ENCODE measurements at places on chromosomes 1 and 21.

DNA sequence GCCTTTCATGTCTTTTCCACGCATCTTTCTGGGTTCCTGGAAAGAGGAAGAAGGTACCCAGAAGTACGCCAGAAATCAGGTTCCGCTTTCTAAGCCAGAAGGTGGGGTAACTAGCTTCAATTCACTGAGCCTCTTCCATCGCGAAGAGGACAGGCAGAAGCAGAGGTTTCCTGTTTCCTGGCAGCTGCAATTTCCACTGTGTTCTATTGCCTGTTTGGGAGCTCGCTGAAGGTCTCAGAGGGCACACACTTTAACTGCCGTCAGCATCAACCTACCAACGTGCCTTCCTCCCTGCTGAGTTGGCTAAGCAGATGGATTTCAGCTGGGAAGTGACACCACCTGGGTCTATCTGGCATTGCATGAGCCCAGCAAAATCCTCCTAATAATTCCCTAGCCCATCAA is 10.0 kb downstream of the NCF2 start:
- peak; percentile 37 for DNase-seq

GRCh38 chr1:53511323-53511932 is 52.2 kb downstream of the DMRTB1 start:
- DNase-seq, result no peak

GRCh38 chr1:160154790-160155189 is 3.4 kb downstream of the ATP1A4 start:
- DNase-seq, result no peak

- DNase-seq, result no peak
Observed at GRCh38 chr1:163668472-163668871, 346.7 kb downstream of the NUF2 start.

DNA sequence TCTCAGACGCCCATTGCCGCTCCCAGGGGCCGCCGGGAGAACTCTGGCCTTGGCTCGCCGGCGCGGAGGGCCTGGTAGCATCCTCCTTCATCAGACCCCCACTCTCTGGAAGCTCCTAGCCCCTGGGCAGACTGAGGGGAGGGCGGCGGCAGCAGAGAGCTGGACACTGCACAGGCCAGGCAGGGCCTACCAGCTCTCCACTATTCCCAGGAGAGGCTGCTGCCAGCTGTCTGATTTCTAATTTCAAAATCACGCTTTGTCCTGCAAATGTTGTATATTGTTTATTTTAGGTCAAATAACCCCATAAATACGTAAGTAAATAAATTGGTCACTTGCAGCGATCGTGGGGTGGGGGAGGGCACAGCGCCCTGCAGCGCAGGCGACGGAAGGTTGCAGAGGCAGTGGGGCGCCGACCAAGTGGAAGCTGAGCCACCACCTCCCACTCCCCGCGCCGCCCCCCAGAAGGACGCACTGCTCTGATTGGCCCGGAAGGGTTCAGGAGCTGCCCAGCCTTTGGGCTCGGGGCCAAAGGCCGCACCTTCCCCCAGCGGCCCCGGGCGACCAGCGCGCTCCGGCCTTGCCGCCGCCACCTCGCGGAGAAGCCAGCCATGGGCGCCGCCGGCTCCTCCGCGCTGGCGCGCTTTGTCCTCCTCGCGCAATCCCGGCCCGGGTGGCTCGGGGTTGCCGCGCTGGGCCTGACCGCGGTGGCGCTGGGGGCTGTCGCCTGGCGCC is at the start of gene MTARC1:
TSS of gene MTARC1 (plus strand) at position 577 of the 732 bp plus-strand sequence. CDS start at position 609, 32 bp downstream.
- DNase-seq, result no peak

- peak; percentile 98 for DNase-seq
Observed at GRCh38 chr1:45490626-45491486, at the start of gene TESK2. TSS of gene TESK2 (minus strand) at chr1:45491163. CDS start at chr1:45457785, 33,378 bp downstream.

GRCh38 chr1:103197216-103197615 is 88.9 kb upstream of the COL11A1 start:
- DNase-seq, result no peak

GRCh38 chr21:43602266-43603232 is 56.7 kb downstream of the HSF2BP start:
- DNase-seq, result no peak

DNA sequence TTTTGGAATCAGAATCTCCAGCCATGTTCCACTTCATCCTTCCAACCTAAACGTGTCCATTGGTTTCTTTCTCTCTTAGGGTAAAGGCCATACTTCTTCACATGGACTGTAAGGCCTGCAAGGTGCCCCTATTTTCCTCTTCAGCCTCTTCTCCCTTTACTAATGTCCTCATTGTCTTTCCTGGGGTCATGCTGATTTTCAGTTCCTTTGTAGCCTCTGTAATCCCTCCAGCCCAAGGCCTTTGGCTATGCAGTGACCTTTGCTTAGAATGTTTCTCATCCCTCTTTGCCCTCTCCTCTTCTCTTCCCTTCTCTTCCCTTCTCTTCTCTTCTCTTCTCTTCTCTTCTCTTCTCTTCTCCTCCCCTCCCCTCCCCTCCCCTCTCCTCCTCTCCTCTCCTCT is 112.5 kb downstream of the SPATA46 start:
- no peak for DNase-seq

DNA sequence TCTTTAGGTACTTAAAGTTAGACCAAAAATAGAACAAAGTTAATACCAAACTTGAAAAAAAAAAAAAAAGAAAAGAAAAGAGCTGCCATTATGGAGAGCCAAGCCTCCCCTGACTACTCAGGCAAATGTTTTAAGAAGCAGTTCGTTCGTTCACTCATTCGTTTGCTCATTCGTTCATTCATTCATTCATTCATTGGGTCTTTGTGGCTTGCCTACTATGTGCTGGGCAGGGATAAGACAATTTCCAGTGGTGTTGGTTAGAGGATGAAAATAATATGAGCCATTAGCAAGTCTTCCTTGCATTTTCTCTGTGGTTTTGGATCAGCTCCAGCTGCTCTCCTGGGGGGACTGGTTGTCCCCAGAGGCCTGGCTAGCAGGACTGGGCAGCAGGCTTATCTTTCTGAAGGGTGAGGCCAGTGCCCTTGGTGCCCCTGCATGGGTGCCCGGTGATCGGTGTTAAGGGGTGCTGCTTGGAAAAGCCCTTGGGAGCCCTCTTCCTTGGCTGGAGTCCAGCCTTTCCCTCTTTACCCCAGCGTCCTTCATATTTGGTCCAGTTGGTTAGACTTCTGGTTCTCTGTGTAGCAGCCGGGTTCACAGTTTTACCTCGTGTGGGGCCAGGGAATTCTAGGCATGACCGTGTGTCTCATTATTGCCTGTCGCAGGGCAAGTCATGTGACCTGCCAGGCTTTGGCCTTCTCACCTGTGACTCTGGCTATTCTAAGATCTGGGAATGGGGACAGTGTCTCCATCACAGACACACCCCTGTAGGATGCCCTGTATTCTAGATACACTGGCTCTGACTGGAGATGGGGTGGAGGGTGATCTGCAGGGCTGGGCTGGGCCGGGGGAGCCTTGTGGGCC is 32.8 kb downstream of the LHX4 start:
- DNase-seq, result no peak

GRCh38 chr1:240008298-240008697 is 83.4 kb upstream of the FMN2 start:
- DNase-seq, result no peak

- no peak for DNase-seq
Observed at GRCh38 chr1:63634471-63634870, 41.3 kb downstream of the PGM1 start.

DNA sequence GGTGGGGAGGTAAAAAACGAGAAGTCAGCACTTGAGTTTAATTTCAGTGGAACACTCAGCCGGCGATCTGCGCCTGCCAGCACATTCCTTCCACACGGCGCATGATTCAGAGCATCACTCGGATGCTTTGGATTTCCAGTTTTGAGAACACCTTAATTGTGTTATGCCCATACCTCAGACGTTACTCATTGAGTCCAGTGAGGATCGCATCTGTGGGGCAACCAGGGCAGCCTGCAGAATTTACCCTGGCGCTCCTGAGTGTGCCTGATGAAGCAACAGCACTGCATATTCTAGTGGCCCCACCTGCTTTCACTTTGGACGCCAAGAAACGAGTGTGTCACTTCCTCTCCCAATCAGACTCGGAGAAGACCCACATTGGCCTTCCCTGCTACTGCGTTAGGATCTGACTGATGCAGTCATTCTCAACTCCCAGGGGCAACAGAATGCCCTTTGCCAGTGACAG is 19.9 kb downstream of the FAM89A start:
- DNase-seq, result no peak

- no peak for DNase-seq
Observed at GRCh38 chr1:229980009-229980408, 87.0 kb upstream of the GALNT2 start.

DNA sequence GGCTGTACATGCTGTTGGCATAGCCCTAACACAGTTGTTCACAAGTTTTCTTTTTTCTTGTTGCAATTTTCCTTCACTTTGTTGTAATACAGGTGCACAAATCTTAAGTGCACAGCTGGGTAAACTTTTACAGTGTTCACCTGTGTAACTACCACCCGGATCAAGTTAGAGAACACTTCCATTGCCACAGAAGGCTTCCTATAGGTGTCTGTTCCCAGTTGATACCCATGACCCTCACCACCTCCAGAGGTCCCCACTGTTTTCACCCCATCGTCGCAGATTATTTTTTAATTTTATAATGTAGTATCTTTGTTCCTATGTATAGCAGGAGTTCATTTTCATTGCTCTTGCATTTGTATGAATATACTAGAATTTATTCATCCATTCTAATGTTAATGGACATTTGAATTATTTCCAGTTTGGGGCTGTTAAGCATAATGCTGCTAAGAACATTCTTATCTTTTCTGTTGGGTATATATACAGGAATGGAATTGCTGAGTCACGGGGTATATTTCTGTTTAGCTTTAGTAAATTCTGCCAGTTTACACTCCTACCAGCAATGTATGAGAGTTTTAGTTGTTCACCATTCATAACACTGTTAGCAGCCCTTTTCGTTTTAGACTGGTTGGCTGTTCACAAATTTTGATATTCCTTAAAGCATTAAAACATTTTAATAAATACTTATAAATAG is 16.4 kb downstream of the SPRTN start:
- DNase-seq, result no peak

DNA sequence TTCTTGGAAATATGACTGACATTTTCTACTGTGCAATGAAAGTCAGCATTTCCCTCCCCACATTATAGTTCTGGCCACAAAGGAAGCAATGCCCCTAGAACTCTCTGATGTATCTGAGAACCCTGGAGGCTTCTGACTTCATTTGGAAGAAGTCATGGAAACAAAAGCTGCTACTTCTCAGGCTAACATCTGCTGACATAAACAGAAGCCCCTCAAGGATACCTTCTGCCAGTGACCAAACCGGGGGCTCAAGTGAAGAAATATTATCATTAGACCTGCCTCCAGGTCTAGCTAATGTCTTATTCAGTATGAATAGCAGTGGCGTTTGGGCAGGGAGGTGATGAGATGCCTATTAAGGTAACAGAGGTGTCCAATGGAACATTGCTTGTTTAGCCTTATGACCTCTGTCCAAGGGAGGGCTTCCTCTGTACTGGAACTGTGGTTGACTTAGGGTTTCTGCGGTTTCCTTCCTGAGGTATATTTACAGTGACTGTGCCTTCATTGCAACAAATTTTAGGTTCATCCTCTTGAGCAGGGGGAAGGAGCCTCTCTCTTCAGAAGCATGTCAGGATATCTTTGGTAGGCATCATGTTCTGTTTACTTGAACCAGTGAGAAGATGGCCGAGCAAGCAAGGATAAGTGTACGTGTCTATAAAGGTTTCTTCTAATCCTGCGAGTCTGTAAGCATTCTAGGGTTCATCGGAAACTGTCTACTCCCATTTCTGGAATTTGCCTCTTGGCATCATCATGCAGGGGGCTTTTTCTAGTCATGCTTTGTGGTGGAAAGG is 161.7 kb downstream of the PBX1 start:
- DNase-seq, result no peak
